ENCODE measurements at places on chromosomes 1 and 21. TPM values are rescaled to one million over a fixed set of nuclear protein-coding genes. Genes with fewer than 3 reads are reported as not detected.

DNA sequence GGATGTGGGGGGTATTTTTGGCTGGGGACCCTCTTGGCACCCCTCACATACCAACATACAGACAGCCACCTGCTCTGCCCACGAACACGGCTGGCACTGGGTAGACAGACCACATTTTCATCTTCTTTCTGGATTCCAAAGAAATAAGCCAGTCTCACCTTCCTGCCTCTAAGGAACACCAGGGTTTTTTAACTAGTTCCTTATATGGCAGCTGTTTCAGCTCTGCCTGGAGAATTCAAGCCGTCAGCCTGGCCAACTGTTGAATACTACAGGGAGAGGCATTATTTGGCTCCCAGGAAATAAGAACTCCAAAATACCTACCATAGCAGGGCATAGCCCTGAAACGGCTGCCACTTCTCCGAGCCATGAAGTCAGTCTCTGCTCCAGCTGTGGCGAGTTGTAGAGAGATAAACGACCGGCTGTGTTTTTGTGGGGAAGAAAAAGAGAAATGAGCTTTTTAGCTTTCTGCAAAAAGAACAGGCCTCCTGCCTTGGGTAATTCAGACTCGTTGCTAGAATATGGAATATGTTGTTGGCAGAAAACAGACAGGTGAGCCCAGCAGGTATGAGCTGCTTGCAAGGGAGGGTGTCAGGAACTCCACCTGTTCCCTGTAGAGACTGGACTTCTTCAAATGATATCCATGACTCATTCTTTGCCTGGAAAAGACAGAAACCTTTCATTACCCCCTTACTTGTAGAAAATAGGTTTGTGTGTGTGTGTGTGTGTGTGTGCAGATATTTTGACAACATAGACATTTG lies 51.8 kb downstream of the MT1HL1 start:
- peak; percentile 23 for DNase-seq

- DNase-seq, result no peak
Measured at GRCh38 chr1:200684015-200684414, 14.3 kb upstream of the DDX59 start.

- DNase-seq, result no peak
Measured at GRCh38 chr1:223521150-223521549, 127.9 kb downstream of the CCDC185 start.

The MYOC gene
- not detected for total RNA-seq

DNA sequence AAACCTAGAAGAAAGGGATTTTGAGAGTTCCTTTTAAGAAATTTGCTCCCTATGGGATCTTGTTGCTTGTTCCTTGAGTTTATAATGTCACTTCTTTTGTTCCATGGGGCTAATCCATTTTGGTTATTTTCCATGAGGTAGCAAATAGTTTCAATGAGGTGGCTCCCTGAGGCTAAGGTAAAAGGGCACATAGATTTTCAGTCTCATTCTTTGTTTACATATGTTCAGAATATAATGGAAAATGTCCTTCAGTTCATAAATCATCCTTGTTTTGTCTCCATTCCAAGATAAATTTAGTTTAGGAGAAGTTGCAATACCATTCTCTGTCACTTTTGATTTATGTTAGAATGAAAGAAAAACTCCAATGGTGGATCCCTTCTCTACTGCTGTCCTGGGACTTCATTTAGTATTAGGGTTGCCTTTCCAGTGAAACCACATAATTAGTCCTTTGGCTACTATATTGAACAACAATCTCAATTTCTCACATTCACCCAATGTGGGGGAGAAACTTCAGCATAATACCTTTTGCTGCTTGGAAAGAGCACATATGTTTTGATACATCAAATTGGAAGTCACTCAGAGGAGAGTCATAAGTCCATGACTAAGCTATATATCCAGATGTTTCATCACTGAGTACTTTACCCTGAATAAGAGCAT lies 80.9 kb upstream of the ADAMTS5 start:
- DNase-seq, result peak; percentile 13

- DNase-seq, result no peak
Measured at GRCh38 chr1:1171161-1171545, 2.5 kb upstream of the TTLL10 start.

DNA sequence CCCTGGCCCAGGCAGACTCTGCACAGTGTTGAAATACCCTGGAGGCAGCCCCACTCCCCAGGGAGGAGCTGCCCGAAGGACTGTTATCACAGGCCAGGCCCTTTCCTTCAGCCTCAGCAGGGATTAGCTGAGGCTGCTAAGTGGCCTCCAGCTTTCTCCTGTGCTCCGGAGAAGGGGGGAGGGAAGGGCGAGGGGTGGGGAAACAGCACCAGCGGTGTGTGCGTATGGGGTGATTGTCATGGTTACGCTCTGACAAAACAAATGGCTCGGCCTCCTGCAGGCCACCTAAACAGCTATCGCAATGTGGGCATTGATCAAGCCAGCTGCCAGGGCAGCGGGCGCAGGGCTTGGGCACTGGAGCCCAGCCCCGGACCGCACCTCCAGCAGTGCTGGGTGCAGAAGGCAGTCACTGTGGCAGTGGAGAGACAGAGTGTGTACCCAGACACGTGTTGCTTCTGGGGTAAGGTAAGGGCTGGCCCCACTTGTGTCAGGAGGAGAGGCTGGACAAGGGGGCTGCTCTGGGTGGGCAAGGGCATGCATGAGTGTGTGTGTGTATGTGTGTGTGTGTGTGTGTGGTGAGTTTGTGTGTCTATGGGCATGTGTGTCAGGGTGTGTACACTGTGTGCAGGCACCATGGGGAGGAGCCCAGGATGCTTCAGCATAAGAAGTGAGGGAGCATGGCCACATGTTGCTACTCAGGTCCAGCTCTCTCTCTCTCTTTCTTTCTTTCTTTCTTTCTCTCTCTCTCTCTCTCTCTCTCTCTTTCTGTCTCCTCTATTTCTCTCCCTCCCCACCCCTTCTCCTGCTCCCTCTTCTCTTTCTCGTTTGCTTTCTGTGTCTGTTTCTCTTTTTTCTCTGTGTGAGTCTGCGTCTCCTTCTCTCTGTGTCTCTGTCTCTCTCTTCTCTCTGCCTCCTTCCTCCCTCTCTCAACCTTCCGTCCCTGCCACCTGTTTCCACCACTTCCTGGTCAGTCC lies at the start of gene VWA5B1:
Gene VWA5B1, plus strand, starts transcription at position 252 of the 974 bp plus-strand sequence. CDS start 19,727 bp downstream, outside the sequence.
- peak; percentile 89 for DNase-seq

The LCE2A gene
- total RNA-seq, result not detected

The OR2T33 gene
- total RNA-seq, result 2.6 TPM

DNA sequence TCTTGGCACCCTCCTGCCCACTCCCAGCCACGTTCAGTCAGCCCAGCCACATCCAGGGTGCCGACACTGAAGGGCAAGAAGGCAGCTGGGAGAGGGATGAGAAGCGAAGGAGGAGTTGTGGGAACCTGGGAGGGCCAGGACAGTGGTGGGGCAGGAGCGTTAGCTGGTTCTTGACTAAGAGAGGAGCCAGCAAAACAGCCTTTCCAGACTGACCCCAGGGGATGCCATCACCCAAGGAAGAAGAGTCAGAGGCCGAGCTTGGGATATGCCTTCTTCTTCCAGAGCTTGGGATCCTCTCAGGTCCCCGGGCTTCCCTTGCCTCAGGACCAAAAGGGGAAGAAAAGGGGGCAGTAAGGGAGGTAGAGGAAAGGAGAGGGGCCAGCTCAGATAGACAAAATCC lies 7.2 kb downstream of the INKA2 start:
- no peak for DNase-seq

DNA sequence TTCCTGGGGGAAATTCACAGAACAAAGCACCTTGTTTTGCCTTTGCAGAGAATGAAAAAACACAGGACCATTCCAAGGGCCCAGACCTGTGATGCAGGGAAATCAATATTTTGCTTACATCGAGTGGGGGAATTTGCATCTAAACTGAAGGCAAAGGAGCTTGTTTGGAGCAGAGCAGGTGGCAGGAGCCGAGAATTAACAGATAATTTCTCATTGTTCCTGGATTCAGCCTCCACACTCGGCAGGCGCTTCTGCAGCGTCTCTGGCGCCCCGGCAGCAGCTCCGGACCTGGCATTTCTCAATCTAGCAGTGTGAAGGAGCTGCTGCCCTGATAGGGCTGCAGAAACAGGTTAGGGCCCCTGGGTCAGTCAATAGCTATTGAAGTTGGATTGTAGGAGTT lies 2.0 kb upstream of the SYT6 start:
- DNase-seq, result no peak

DNA sequence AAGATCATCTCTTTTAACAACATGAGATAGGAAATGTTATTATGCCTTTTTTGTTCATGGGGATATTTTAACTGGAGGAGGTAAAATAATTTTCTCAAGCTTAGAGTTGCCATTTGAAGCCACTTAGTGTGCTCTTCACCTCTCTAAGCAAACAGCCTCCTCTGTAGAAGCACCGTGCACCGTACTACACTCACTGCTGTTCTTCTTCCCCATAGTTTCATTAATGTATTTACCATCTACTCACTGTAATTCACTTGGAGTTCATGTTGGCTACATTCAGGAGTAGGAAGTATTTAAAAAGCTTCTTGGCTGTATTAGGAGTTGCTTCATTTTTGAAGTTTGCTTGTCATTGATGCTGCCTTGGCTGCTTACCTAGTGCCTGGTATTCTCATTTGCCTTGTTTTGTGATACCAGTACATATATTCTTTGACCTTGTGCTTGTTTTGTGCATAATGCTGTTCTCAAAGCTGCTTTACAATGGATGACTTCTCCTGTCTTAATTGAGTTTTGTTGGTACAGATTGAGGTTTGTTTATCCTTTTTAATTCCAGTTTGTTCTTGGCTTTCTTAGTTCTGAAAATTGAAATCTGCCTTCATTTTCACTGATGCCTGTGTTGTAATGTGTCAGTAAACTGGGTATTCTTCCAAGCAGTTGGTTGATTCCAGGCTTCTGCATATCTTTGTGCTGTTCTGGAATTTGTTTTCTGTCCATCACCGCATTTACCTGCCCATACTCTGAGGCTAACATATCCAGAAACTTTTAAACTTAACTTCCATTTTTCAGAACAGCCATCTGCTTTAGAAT lies 240.4 kb downstream of the HMCN1 start:
- DNase-seq, result no peak

The DNAH14 gene
- 26.5 TPM for total RNA-seq
